ENCODE measurements at places on chromosomes 6 and 20.
A peak's percentile ranks its signal among the peaks of the same experiment; 100 is the strongest.

DNA sequence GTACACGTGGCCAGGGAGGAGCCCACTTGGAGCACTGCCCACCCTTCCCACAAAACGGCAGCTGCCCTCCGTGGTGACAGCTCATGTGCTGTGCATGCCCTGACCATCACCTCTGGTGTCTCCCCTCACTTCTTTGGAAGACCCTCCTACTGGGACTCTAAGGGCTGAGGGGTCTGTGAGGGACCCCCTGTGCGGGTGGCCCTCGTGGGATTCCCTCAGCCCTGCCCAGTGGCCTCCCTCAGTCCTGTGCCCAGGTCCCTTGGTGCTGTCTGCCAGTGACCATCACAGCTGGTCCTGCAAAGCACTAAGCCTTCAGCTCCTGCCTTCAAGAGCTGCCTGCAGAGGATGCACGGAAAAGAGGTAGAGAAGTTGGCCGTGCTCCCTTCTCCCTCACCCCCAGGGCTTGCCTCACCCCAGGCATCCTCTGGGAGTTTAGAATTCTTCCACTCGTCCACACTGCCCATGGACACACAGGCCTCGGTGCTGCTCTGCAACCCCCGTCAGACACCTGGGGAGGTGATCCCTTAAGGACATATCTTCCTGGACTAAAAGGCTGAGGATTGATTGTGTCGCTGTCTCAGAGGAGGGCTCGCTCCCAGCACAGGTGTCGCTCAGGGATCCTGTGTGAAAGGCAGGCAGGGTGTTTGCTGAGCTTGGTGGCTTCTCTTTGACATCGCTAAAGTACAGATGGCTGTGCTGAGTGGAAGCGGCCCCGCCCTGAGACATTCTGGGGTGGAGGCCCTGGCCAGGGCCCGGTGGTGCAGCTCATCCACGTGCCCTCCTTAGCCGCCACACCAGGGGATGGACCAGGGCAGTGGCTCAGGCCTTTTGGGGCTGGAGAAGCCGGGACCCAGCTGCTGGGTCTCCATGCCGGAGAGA, 119.5 kb upstream of the FRMD1 start:
- no peak for DNase-seq

DNA sequence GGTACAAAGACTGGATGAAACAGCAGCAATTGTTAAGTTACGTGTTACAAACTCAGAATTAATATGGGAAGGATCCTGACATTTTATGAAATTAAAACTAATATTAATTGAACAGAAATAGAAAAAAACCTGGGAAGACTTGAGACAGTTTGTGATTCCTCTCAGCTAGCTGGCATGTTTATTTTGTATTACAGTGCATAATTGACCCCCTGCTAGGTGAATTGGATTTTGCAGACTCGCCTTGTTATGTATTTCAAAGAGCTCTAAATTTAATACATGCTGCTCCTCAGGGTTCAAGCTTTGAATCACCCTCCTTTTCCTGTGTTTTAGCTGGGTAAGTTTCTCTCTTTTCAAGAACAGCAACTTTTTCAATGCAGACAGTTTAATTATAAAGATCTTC, 339.4 kb downstream of the PLCB1 start:
- DNase-seq, result no peak

GRCh38 chr6:139378882-139379341, 4.5 kb upstream of the CITED2 start:
- DNase-seq, result no peak

DNA sequence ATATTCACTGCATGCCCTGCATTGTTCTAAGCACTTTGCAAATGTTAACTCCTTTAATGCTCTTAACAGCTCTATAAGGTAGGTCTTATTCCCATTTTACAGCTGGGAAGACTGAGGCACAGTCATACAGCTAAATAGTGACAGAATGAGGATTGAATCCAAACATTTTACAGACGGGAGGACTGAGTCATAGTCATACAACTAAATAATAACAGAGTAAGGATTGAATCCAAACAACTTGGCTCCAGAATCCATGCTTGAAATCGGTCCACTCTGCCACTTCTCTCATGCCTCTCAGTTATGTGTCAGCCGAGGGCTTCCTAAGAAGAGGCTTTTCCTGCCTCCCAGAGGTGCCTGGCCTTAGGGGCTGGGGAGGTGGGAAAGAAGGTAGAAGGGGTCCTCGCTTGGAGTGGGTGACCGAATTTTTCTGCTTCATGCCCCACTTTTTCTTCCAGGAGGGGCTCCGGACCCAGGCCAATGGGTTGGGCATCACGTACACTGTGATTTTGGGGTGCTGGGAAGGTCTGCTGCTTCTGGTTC, 137.4 kb upstream of the RNF24 start:
- DNase-seq, result no peak

DNA sequence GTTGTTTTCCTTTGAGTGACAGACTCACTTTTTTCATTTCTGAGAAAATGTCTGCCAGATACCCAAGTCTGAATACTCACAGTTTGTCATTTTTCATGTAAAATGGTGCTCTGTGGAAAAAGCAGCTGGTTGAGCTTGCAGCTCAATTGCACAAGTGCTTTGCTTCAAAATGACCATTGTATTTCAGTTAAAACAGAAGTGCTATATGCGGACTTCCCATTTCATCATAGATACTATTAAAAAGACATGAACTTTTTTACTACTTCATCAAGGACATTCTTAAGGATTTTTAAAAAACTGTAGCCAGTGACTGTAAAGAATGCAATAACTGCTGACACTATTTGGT, 61.5 kb downstream of the KCNS1 start:
- no peak for DNase-seq

- no peak for DNase-seq
These were observed 60.2 kb upstream of the IL20RA start for GRCh38 chr6:137104926-137105325.

GRCh38 chr6:81696524-81696923, 56.0 kb downstream of the TENT5A start:
- peak; percentile 92 for DNase-seq

GRCh38 chr6:109239651-109240321, 142.5 kb downstream of the CD164 start:
- no peak for DNase-seq

GRCh38 chr6:62371453-62372210, 85.6 kb upstream of the KHDRBS2 start:
- peak; percentile 94 for DNase-seq

DNA sequence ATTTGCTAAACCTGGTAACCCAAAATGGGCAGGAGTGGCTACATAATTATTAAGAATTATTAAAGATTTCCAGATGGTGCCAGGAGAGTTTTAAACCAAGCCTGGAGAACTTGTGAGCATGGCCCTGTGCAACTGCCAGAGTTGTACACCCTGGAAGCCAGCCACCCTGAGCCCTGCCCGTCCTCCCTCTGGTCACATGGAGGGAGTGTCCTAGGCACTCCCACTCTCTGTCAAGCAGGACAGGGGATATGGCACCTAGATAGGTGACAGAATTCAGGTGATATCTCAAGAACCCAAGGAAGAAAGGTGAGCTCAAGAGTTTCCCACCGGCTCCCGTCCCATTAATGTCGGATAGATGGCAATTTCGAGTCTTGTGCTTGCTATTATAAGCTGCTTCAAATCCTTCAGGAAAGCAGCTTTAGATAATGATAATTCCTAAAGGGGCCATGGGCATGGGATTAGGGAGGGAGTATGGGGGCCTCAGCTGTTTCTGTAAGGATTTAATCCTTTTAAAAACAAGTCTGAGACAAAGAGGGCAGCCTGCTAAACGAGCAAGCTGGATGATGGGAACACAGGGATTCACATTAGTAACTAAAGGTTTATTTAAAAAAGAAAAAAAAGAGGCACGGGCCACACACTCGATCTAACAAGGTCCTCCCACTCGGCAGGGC, 169.1 kb downstream of the BMP7 start:
- no peak for DNase-seq

DNA sequence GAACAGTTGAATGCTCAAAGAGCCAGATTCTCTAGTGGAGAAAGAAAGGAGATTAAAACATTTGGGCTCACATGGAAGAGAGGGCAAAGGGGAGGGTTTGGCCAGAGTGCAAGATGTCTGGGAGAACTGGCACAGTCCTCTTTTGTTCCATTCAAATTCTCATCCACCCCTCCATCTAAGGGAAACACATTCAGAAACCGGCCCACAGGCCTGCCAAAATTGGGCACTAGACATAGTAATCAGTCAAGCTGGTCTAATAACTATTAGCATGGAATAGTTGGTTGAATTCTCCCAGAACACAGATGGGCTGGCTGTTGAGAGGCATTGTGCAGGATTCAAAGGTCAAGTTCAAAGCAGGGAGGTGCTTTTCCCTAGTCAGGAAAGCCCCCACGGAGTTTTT, 341.4 kb upstream of the IRAK1BP1 start:
- DNase-seq, result no peak

DNA sequence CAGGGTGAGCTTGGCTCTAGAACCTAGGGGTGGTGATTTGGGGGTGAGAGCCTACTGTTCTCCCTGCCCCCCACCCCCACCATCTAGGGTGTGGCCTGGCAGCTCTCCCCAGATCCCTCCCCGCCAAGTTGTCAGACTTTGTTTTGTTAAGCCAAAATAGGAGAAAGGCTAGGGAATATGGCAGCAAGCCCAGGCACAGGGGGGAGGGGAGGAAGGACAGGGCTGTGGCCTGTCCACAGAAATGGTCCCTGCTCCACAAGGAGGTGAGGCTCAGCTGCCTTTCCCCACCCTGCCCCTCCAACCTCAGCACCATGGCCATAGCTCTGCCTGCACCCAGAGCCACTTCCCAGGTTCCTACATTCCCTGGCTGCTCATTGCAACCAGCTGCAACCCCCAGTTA, 17.2 kb downstream of the SCUBE3 start:
- DNase-seq, result no peak

DNA sequence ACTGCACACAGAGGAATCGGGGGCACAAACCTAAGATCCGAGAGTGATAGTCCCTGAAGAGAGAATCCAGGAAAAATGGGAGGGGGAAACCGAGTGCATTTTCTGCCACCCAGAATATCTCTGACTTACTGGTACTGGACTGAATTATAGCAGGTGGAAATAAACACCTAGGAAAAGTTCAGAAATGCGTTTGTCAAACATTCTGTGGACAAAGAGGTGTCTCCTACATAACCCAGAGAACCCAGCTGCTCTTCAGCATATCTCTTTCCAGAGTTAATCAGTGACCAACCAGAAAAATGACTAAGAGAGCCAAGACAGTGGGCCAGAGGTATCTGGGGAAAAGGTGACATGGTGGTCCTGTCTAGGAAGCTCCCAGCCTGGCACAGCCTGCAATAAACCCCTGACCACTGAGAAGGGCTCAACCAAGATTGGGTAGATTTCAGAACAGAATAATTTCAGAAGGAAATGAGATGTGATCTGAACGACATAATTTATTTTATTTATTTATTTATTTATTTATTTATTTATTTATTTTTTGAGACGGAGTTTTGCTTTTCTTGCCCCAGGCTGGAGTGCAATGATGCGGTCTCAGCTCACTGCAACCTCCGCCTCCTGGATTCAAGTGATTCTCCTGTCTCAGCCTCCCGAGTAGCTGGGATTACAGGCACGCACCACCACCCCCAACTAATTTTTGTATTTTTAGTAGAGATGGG, 6.0 kb upstream of the VNN1 start:
- no peak for DNase-seq

GRCh38 chr6:153083869-153084268, 47.2 kb downstream of the RGS17 start:
- DNase-seq, result no peak

- no peak for DNase-seq
These were observed 102.0 kb downstream of the ANKS1A start for GRCh38 chr6:34990971-34991560.

- DNase-seq, result no peak
These were observed 144.7 kb upstream of the ECI2 start for GRCh38 chr6:4280031-4280430.

DNA sequence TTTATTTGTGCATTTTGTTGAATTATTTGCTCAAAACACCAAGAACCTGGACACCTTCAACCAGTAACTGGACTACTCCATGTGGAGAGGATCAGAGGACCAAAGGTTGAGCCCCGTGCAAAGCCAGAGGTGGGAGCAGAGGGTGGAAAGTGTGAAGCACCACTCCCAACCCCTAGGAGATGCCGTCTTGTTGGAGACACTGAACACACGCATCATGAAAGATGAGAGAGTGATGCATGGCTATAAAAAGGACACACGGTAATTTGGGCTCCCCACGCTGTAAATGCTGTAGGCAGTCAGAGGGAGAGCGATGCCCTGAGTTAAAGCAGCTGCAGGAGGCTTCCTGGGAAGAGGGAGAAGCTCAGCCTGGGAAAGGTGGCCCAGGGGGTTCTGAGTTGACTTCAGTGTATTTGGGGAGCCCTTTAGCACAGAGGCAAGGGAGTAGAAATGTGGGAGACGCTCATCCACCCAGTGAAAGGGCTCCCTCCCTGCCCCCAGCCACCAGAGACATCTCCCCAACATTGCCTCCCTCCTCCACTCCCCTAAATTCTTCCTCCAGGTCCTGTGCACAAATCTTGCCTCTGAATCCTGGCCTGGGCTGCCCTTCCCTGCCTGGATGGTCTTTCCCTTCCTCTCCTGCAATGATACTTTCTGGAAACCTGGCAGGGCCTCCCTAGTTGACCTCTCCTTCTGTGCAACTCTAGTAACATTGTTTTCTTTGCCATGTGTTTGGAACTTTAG, 55.8 kb upstream of the IYD start:
- DNase-seq, result no peak

DNA sequence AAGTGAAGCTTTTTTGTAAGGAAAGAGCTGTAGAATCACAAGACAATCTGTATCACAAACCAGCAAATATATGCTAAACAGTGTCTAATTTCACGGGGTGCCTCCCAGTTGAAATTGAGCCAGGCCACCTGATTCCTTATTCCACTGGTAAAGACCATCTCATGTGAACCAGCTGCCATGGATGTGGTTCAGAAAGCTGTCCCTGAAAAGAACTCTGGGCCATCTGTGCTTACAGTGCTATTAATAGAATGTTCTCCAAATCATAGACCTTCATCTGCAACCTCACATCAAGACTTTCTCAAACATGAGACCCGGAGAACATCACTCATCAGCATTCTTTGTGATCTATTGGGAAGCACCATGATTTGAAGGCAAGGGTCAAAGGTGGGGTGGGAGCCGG, 89.7 kb downstream of the FBXO5 start:
- no peak for DNase-seq

- DNase-seq, result no peak
These were observed 57.4 kb upstream of the BMP2 start for GRCh38 chr20:6709910-6710595.

All from SHP77 (cell line).